Calu3 (cell line): ENCODE measurements at places on chromosomes 3 and 15. TPM values are rescaled to one million over a fixed set of nuclear protein-coding genes. Genes with fewer than 3 reads are reported as not detected.
A peak's percentile ranks its signal among the peaks of the same experiment; 100 is the strongest.

DNA sequence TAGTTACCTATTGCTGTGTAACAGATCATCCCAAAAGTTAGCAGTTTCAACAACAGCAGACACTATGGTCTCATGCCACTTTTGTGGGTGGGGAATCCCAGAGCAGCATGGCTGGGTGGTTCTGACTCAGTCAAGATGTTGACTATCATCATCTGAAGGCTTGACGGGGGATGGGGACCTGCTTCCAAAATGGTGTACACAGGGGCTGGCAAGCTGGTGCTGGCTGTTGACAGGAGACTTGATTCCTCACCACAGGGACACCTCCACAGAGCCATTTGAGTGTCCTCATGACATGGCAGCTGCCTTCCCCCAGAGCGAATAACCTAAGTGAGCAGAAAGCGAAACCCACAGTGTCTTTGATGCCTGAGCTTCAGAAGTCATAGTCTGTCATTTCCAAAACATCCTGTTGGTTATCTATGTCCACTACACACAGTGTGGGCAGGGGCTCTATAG lies 19.1 kb downstream of the DNAJB8 start:
- H3K4me1 ChIP-seq = no peaks in the 10 kb centered on the region
- H3K4me3 ChIP-seq = no peak overlapping the region
- H3K36me3 ChIP-seq = no peaks in the 10 kb centered on the region
- H3K27me3 ChIP-seq = peaks cover 100% of the 10 kb centered on the region
- no peak overlapping the region for H3K27ac ChIP-seq

GRCh38 chr15:72182673-72183072 lies 14.9 kb downstream of the GRAMD2A start:
- no peak overlapping the region for H3K27ac ChIP-seq
- H3K36me3 ChIP-seq = no peaks in the 10 kb centered on the region
- no peak overlapping the region for H3K4me3 ChIP-seq
- DNase-seq = no peak

The IMPG2 gene
- 0.50 and 0.78 TPM in 2 replicates for total RNA-seq

The GAP43 gene
- total RNA-seq = not detected in 2 replicates

DNA sequence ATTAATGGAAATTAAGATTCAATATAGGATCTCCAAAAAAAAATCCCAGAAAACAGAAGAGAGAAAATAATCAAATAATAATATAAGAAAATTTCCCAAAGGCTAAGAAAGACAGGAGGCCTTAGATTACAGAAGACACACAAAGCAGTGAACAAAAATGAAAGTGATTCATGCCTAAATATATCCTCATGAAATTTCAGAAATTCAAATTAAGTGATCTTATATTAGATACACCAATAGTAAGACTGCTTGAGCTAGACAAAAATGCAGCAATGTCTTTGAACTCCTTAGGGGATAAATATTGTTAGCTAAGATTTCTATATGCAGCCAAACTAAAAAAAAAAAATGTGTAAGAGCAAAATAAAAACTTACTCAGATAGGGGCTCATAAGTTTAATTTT lies 44.6 kb upstream of the ARPP21 start:
- H3K4me1 ChIP-seq = no peaks in the 10 kb centered on the region
- no peak overlapping the region for H3K4me3 ChIP-seq
- H3K27ac ChIP-seq = no peak overlapping the region
- DNase-seq = no peak
- no peaks in the 10 kb centered on the region for H3K27me3 ChIP-seq

The GNAT1 gene
- not detected in 2 replicates for total RNA-seq

DNA sequence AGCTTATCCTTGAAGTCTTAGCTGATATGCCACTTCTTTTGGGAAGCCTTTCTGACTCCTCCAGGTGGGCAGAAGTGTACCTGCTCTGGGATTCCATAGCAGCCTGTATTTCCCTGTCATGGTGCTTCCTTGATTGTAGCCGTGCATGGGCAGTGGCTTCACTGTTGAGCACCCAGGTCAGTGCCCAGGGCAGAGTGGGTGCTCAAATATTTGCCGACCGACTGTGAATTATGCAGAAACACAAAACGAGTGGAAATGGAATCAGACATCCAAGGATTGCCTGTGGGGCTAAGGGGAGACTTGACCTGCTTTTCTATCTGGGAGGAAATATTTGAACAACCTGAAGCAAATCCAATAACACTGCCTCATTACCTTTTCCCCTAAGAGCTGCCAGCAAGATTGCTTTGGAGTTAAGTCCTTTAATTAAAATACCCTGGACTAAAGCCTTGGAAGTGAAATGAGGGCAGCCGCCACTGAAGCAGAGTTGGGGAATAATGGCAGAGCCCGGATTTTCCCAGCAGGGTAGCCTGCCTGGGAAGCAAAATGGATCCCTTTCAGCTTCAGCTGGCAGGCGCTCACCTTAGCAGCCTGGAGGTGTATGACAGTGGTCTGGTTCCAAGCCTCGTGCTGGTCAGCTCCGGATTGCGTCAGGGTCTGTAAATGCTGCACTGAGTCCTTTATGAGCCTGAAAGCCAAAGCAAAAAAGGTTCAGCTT lies 14.9 kb downstream of the ACOX2 start:
- H3K27ac ChIP-seq = no peak overlapping the region
- H3K36me3 ChIP-seq = peaks cover 4% of the 10 kb centered on the region
- DNase-seq = no peak
- H3K27me3 ChIP-seq = no peaks in the 10 kb centered on the region
- H3K4me3 ChIP-seq = no peak overlapping the region

GRCh38 chr15:50740955-50741354 lies 24.6 kb downstream of the SPPL2A start:
- no peaks in the 10 kb centered on the region for H3K4me1 ChIP-seq
- DNase-seq = no peak
- H3K36me3 ChIP-seq = no peaks in the 10 kb centered on the region
- no peak overlapping the region for H3K4me3 ChIP-seq
- H3K27ac ChIP-seq = no peak overlapping the region
- no peaks in the 10 kb centered on the region for H3K27me3 ChIP-seq

DNA sequence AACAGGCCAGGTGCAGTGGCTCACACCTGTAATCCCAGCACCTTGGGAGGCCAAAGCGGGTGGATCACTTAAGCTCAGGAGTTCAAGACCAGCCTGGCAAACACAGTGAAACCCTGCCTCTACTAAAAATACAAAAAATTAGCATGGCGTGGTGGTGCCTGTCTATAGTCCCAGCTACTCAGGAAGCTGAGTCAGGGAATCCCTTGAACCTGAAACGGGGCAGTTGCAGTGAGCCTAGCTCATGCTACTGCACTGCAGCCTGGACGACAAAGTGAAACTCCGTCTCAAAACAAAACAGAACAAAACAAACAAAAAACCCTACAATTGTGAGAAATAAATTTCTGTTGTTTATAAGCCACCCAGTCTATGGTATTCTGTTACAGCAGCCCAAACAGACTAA lies 94.7 kb downstream of the PIK3CB start:
- no peak overlapping the region for H3K4me3 ChIP-seq
- peaks cover 6% of the 10 kb centered on the region for H3K36me3 ChIP-seq
- H3K4me1 ChIP-seq = no peaks in the 10 kb centered on the region
- no peaks in the 10 kb centered on the region for H3K27me3 ChIP-seq

The ROPN1 gene
- total RNA-seq = not detected in 2 replicates

GRCh38 chr15:38651328-38652038 lies 86.9 kb upstream of the RASGRP1 start:
- H3K27me3 ChIP-seq = no peaks in the 10 kb centered on the region
- H3K36me3 ChIP-seq = no peaks in the 10 kb centered on the region
- H3K4me1 ChIP-seq = no peaks in the 10 kb centered on the region
- no peak overlapping the region for H3K4me3 ChIP-seq

- no peaks in the 10 kb centered on the region for H3K36me3 ChIP-seq
- H3K27ac ChIP-seq = no peak overlapping the region
- H3K4me1 ChIP-seq = no peaks in the 10 kb centered on the region
Measured at GRCh38 chr15:33001926-33002325, 192.6 kb downstream of the FMN1 start.

DNA sequence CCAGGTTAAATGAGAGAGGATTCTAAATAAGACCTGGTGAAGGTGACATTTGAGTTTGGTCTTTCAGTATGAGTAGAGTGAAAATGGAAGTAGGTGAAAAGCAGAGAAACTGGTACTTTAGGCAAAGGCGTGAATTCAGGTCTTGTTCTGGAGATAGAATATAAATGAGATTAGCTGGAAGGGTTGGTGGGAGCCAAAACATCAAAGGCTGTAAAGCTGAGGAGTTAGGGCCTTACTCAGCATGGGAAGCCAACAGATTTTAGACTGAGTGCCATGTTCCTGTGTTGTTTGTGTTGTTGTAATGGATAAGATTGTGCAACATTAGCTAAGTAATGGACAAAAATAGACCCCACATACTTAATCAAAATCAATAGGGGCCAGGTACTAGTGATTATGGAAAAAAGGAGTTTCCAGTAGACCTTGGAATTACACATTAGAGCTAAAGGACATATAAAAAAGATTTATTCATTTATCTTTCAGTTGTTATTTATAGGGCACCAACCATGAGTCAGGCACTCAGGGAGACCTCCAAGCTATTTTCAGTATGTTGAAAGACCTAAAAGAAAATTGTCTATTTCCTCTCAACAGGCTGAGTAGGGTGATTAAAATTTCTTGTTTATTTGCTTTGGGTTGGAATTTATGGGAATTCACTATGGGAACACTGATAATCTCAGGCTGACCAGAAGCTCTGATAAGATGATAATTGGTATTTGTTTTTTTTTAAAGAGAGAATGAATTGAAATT lies 20.8 kb downstream of the ARL14 start:
- H3K27me3 ChIP-seq = no peaks in the 10 kb centered on the region
- no peaks in the 10 kb centered on the region for H3K36me3 ChIP-seq
- no peaks in the 10 kb centered on the region for H3K4me1 ChIP-seq
- no peak overlapping the region for H3K4me3 ChIP-seq
- DNase-seq = no peak

DNA sequence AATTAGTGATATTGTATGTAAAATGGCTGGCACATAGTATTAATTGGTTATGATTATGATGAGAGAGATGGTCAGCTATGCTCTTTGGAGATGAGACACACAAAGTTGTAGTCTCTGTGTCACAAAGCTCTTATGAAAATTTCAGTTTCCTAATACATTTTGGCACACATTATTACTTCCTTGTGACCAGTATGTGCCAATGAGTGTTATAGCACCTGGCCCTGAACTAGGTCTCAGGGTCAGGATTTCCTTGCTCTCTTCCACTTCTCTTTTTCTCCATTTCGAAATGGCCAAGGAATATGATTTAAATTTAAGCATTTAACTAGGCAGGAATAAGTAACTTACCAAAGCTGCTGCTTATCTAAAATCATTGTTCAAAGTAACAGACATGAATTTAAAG lies 28.0 kb downstream of the TIPARP start:
- no peaks in the 10 kb centered on the region for H3K27me3 ChIP-seq
- H3K36me3 ChIP-seq = peaks cover 90% of the 10 kb centered on the region
- peak overlapping the region; percentile 51 for H3K27ac ChIP-seq
- peaks cover 20% of the 10 kb centered on the region for H3K4me1 ChIP-seq

The OSBPL10 gene
- total RNA-seq = 53.3 and 74.7 TPM in 2 replicates

- H3K27me3 ChIP-seq = no peaks in the 10 kb centered on the region
- H3K27ac ChIP-seq = peak overlapping the region; percentile 24
- no peak overlapping the region for H3K4me3 ChIP-seq
- DNase-seq = no peak
Measured at GRCh38 chr15:90465140-90465929, 64.4 kb upstream of the CRTC3 start.

The BFSP2 gene
- not detected in 2 replicates for total RNA-seq
